Nasal cavity respiratory epithelium epithelial cell of viscerocranial mucosa (primary cell): ENCODE measurements at places on chromosomes 16 and 17. TPM values are rescaled to one million over a fixed set of nuclear protein-coding genes. Genes with fewer than 3 reads are reported as not detected.

The ABCC3 gene
- total RNA-seq = 18.1 and 27.3 TPM in 2 replicates

The LITAFD gene
- not detected in 2 replicates for total RNA-seq

The SEPTIN12 gene
- not detected in 2 replicates for total RNA-seq

The C1QTNF8 gene
- total RNA-seq = not detected in 2 replicates

The POLG2 gene
- 10.1 and 12.3 TPM in 2 replicates for total RNA-seq

The MT1G gene
- total RNA-seq = 0.68 and 3.3 TPM in 2 replicates

The CHST4 gene
- under 0.01 and 0.85 TPM in 2 replicates for total RNA-seq

The CA7 gene
- total RNA-seq = not detected in 2 replicates

The SEPTIN1 gene
- 0.07 TPM in 1 of 2 replicates, not detected in the other for total RNA-seq

The SLC13A5 gene
- 0.34 and 2.1 TPM in 2 replicates for total RNA-seq

The KRT32 gene
- not detected in 2 replicates for total RNA-seq

The EMP2 gene
- total RNA-seq = 13.0 and 33.9 TPM in 2 replicates

The ZG16 gene
- not detected in 2 replicates for total RNA-seq

The CLEC3A gene
- total RNA-seq = not detected in 2 replicates

The KRT34 gene
- 1.00 and 2.7 TPM in 2 replicates for total RNA-seq

The SOST gene
- not detected in 2 replicates for total RNA-seq

The NPIPB9 gene
- 0.68 and 3.1 TPM in 2 replicates for total RNA-seq

The ZNF75A gene
- 25.6 and 36.6 TPM in 2 replicates for total RNA-seq

The DPEP3 gene
- total RNA-seq = not detected in 2 replicates

The RPA1 gene
- total RNA-seq = 29.4 and 54.2 TPM in 2 replicates

The DLX3 gene
- total RNA-seq = 0.14 and 0.34 TPM in 2 replicates

The ZMYND15 gene
- 0.34 and 1.2 TPM in 2 replicates for total RNA-seq

The LRRC75A gene
- under 0.01 TPM in 2 replicates for total RNA-seq

The SPATA32 gene
- 0.07 TPM in 1 of 2 replicates, not detected in the other for total RNA-seq

The CSH2 gene
- total RNA-seq = not detected in 2 replicates

The SRRM2 gene
- 39.0 and 118 TPM in 2 replicates for total RNA-seq

The SALL1 gene
- total RNA-seq = under 0.01 TPM in 1 of 2 replicates, not detected in the other

The C17orf113 gene
- total RNA-seq = 0.64 and 0.68 TPM in 2 replicates

The MIEF2 gene
- total RNA-seq = 13.8 and 16.1 TPM in 2 replicates

The KRTAP4-6 gene
- not detected in 2 replicates for total RNA-seq

The TBC1D3E gene
- total RNA-seq = not detected in 2 replicates

The ABCA6 gene
- 0.34 and 0.93 TPM in 2 replicates for total RNA-seq

The ZSCAN32 gene
- total RNA-seq = 20.5 and 20.6 TPM in 2 replicates

The SPATA22 gene
- total RNA-seq = not detected in 2 replicates

The FAM171A2 gene
- total RNA-seq = 0.34 and 1.4 TPM in 2 replicates

The WSB1 gene
- 217 and 299 TPM in 2 replicates for total RNA-seq

The TADA2A gene
- total RNA-seq = 19.5 and 21.1 TPM in 2 replicates

The PER1 gene
- total RNA-seq = 28.0 and 74.1 TPM in 2 replicates

The SLC38A8 gene
- 0.34 TPM in 1 of 2 replicates, not detected in the other for total RNA-seq

The TTC19 gene
- total RNA-seq = 51.8 and 55.4 TPM in 2 replicates

The KCNH4 gene
- total RNA-seq = not detected in 2 replicates

The GLP2R gene
- 0.14 TPM in 1 of 2 replicates, not detected in the other for total RNA-seq

The CCL8 gene
- not detected in 2 replicates for total RNA-seq

The MEOX1 gene
- 0.34 TPM in 1 of 2 replicates, not detected in the other for total RNA-seq
